Hematopoietic multipotent progenitor cell treated with erythropoietin and hydrocortisone succinate and interleukin-3 and kit ligand, for 4 days (in vitro differentiated cells): ENCODE measurements at places on chromosomes 16 and 17.
A peak's percentile ranks its signal among the peaks of the same experiment; 100 is the strongest.

- peak; percentile 5 for DNase-seq
Measured at GRCh38 chr17:66190738-66191592, 968 bp downstream of the CEP112 start.

- DNase-seq = no peak
Measured at GRCh38 chr17:78305801-78306200, 54.1 kb downstream of the SOCS3 start.

DNA sequence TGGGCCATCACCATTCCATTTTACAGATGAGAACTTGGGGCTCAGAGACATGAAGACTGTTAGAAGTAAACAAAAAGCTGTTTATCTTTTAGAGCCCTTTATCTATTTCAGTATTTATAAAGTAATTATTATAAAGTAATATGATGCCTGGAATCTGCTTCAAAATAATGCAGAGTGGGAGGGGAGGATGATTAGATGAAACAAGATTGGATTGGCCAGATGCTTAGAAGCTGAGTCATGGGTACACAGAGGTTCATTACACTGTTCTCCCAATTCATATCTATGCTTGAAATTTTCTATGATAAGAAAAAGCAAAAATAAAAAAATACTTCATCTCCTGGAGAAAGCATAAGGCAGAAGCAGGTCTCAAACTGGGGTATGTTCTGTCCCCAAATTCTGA is 29.4 kb downstream of the TOM1L2 start:
- no peak for DNase-seq

DNA sequence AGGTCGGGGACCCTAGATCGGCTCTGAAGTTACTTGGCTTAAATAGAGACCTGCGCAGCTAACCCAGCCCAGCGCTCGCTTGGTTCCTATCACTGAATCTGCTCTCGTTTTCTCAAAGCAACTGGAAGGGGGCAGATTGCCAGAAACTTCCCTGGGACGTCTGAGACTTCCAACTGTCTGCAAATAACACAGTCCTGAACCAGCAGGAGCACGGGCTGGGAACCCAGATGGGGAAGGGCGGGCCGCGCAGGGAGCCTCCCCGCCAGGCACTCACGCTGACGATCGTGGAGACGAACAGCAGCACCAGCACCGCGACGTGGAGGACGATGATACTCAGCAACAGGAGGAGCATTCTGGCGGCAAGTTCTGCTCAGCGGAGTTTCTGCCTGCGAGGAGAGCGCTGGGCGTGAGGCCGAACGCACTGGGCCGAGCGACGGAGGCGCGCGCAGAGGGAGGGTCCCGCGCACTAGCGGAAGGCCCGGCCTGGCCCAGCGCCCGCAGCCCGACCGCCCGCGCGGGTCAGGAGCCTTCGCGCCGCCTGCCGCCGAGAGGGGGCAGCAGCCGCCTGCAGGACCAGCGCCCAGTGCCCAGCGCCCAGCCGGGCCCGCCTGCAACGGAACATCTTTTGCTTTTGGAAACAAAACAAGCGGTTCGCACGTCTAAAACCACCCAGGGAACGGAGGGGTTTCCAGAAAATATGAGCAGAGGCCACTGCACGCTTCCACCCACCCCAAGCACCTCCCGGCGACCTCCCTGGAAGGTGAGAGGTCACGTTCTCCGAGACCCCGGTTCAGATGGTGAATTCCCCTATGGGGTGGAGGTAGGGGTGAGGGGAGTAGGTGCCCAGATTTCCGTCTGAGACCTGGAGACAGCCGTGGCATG is 4.5 kb downstream of the PMP22 start:
- DNase-seq = peak; percentile 91

DNA sequence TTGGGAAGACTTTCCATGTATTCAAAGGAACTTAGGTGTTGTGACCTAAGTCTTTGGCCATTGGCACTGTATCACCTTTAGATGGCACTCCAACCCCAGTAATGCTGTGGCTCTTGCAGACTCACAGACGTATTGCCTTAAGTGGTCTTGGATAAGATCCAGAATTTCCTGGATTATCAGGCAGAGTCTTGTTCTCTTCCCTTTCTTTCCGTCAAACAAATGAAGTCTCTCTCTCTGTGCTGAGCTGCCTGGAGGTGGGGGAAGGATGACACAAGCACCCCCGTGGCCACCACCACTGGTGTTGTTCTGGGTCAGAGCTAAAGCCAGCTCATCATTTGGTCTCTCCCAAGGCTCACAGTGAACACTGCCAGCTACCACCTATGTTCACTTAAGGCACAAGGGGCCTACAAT is 789.9 kb upstream of the KIF2B start:
- DNase-seq = peak; percentile 31

- no peak for DNase-seq
Measured at GRCh38 chr17:63805591-63805990, 21.6 kb upstream of the PSMC5 start.

- peak; percentile 40 for DNase-seq
Measured at GRCh38 chr16:81582655-81583441, 138.2 kb downstream of the CMIP start.

DNA sequence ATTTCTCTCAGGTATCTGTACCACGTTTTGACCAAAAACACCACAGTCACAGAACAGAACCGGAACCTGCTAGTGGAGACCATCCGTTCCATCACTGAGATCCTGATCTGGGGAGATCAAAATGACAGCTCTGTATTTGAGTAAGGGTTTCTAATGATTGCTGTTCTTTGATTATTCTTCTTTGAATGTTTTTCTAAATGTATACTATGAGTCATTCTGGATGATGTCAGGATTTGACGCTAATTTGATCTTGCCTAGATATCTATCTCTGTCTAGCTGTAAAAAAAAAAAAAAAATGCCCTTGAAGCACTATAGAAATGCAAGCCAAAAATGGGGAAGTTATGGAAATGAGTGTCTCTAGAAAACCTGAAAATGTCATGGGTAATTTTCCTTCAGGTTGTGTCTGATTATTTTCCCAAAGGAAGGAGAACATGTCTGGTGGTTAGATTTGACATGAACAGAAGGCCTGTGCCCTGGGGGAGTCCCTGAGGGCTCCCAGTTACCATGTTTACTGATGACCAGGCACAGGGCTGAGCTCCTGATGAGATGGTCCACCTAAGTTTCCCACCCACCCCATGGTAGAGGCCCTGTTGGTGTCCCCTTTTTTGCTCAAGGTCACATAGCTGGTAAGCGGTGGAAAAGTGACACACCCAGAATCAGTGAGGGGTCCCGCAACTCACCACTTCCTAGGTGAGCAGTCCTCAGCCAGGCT is 13.6 kb downstream of the CLEC16A start:
- DNase-seq = peak; percentile 75

- no peak for DNase-seq
Measured at GRCh38 chr17:17169396-17169795, 36.7 kb downstream of the PLD6 start.

DNA sequence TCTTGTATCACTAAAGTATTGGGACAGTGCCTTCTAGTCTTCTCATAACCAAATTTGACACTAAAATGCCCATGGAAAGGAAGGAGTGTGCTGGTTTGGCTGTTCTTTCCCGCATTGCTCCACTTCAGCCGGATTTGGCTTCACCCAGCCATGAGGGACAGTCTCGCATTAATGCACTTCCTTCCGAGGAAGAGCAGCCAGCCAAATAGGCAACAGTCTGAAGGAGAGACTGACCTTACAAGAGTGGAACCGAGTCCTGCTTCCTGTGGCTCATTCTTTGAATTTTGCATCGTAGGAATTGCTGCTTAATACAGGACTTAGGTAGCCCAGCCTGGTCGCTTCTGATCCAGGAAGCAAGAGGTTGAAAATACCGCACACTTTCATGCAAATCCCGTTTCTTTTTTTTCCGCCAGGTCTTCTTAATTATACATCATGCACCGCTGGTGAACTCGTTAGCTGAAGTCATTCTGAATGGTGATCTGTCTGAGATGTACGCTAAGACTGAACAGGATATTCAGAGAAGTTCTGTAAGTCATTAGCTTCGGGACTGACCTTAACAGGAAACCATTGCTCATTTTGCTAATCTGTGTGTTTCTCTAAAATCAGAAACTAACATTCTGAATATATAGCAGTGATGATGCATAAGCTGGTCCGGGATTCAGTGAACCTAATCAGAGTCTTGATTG is 38.2 kb downstream of the CLEC16A start:
- no peak for DNase-seq

DNA sequence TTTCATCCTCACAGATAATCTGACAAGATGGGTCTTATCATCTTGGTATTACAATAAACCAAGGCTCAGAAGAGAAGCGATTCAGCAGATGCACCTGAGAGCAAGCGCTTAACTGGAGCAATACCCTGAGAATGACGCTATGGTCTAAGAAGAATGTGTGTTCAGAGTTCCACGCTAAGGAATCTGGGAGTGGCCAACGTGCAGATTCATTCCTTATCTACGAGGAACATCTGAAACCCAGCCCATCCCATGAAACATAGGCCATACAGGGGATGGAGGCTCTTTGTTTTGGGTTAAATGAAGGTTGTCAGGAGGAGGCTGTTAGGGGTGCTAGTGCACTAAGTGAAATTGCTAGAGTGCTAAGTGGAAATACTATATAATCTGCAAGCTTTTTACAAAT is 28.5 kb upstream of the KDM8 start:
- DNase-seq = peak; percentile 44

DNA sequence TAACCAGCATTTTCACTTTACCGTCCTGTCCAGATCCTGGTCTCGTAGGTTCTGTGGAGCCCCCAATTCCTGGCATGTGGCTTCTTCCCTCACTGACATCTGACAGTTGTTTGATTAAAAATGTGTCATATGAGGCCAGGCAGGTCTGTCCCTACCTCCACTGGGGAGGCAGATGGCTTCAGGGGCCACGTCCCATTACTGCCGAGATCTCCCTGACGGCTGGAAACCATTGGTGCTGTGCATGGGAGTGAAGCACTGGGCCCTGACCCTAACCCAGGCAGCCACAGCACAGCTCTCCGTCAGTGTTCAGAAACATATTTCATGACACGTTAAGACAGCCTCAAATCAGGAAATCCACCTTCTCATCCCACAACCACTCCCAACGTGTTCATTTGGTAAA is 77.5 kb downstream of the GNAO1 start:
- no peak for DNase-seq

- peak; percentile 35 for DNase-seq
Measured at GRCh38 chr16:30004811-30005242, 6.0 kb downstream of the DOC2A start.

- DNase-seq = no peak
Measured at GRCh38 chr17:46892192-46892703, 30.7 kb upstream of the GOSR2 start.

DNA sequence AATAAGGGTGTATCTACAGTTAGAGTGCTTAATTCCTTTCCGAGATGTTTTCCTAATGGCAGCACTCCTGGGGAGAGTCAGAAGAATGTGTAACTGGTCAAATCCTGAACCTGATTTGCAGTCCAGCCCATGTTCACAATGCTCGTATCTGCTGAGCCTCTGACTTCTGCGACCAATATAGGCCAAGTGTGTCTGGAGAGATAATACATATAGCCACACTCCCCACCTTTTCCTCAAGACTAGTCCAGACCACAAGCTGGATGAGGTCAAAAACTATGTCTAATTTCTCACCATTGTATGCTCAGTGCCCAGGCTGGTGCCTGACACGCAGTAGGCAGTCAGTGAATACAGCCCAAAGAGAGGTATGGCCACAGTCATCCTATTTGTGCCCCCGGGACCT is 58.0 kb downstream of the XYLT1 start:
- peak; percentile 76 for DNase-seq

DNA sequence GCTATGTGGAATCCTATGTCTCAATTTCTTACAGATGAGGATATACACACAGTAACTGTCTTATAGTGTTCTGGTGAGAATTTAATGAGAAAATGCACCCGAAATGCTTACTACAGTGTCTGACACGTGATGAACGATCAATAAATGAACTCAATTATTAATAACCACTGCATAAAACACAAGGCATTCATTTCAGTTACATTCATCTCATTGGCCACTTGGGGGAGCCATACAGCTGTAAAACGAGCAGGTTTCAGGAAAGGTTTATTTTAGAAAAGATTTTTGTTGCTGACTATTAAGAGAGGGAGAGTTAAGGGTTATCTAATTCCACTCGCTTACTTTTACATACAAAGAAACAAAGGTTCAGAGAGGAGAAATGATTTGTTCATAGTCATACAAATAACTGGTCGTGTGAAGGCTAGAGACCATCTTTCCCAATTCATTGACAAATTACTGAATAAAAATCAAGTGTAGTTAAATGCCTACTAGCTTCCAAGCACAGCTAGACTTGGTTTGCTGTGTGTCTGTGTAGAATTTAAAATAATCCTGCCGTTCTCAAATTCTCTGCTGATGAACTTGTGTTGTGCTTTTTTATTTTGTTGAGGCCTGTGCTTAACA is 160.1 kb downstream of the MAP2K4 start:
- DNase-seq = peak; percentile 73

GRCh38 chr17:29032857-29033197 is 10.1 kb upstream of the PIPOX start:
- DNase-seq = no peak

GRCh38 chr16:1276580-1276878 is 20.7 kb downstream of the TPSD1 start:
- DNase-seq = no peak

- no peak for DNase-seq
Measured at GRCh38 chr16:55386534-55387296, 62.7 kb downstream of the IRX6 start.

DNA sequence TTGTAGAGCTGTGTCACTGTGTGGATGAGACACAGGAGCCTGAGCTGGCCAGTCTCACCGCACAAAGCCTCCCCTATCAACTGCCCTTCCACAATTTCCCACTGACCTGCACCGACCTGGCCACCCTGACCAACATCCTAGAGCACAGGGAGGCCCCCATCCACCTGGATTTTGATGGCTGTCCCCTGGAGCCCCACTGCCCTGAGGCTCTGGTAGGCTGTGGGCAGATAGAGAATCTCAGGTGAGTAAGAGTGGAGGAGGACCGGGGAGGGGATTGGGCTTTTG is 37.4 kb downstream of the NLRC5 start:
- DNase-seq = no peak

- peak; percentile 64 for DNase-seq
Measured at GRCh38 chr17:76997981-76998531, 129.9 kb downstream of the MGAT5B start.

DNA sequence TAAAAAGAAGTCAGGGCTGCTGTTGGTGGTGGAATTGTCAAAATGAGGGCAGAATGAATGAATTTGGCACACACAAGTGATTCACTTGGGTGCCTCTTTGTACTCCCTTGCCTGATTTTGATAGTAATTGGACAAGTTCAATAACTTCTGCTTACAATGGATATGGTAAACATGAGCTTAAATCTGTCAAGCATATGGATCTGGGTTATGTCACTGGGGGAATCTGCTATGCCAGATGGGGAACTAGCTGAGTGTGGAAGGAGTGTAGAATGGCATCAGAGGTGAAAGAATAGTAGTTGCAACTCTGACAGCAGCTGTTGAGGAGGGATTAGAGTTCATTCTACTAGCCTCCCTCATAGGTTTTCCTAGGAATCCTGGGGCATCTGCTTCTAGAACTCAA is 724.2 kb upstream of the CDH8 start:
- no peak for DNase-seq

DNA sequence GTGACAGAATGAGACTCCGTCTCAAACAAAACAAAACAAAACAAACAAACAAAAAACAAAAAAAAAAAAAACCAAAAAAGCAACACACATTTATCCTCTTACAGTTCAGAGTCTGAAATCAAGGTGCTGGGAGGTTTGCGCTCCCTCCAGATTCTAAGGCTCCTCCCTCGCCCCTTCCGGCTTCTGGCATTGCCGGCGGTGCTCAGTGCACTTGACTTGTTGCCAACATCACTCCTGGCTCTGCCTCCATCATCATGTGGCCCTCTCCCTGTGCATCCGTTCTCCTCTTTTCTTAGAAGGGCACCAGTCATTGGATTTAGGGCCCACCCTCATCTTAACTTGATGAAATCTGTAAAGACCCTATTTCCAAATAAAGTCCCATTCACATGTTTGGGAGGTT is 73.8 kb downstream of the RBFOX3 start:
- DNase-seq = no peak
